ENCODE measurements at places on chromosomes 12 and 14.

DNA sequence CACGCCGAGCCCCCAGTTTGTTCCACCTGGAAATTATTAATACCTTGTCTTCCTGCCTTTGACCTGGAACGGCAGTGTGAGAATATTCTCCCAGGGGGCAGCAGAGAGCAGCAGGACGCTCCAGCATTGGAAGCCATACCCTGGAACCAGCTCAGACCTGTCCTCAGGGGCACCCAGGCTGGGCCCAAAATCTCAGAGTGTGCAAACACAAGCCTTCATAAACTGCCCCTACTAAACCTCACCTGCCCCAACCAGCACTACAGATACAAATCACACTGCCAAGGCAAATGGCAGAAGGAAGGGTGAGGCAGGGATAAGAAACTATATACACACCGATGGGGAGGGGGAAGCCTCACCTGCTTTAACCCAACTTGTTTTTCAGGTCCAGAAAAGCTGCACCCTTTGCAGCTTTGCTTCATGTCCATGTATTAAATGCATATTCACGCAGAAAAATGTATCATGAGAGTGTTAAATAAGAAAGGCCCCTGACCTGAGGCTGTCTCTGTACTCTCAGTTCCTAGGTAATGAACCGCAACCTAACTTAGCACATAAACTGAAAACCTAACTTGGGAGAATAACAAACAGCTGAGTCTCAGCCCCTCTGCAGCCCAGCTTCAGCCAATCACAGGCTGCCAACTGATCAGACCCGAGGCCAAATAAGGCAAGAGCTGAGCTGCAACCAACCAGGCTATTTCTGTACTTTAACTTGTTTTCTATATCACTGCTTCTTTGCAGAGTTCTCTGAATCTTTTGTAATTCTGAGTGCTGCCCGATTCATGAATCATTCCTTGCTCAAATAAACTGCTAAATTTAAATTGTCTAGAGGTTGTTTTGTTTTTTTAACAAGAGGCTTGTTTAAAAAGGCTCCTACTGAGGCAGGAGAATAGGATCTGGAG, 130.1 kb downstream of the SPTSSA start:
- DNase-seq = peak; percentile 57

DNA sequence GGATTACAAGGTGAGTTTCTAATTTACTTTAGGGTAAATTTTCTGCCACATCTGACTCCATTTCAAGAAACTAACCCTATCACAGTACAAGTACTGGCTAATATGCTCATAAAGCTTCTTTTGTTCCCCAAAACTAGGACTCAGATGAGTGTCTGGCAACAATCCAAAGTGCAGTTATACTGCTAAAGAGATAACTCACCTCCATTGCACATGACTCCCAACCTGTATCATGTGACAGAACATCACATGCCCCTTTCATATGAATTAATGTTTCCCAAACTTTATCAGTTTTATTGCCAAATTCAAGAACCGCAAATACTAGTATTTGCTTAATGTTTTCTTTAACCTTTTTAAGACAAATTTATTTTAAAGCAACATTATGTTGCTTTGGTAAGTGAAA, 3.9 kb upstream of the PPP1R12A start:
- DNase-seq = no peak

GRCh38 chr12:43893670-43894069, 57.8 kb downstream of the TMEM117 start:
- DNase-seq = no peak

GRCh38 chr12:93990832-93991803, 157.3 kb upstream of the PLXNC1 start:
- DNase-seq = peak; percentile 61

DNA sequence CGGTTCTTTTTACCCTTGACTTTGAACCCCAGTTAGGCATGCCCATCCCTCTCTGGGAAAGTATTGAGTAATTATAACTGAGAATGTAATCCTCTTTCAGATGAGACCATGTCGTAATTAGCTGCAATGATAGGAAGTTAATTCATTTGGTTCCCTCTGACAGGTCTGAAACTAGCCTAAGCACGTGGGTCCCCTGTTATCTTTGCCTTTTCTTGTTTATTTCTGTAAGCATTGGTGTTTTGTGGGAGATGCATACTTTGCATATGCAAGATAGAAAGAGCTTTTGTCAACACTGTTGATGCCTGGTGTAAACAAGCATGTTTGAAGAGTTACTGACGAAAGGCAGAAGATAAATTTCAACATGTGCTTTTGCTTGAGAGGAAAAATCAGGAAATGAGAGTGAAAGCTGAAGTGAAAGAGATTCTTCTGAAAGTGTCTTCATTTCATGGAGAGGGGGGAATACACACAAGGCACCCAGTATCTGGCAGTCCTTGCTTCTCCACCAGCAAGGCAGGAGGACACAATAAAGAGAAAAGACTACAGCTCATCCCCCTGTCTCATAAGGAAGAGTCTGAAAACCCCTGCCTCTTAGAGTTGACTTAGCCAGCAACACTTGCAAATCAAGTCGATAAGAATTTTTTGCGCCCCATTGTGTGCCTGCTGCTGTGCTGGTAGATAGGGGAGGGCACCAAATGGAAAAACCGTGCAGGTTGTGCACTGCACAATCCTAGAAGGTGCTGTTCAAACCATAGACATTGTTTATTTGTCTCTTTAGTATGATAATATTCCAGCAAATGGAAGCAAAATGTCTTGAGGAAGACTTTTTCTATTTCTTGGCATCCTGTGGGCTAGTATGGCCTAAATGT, 77.8 kb downstream of the SLC24A4 start:
- no peak for DNase-seq

DNA sequence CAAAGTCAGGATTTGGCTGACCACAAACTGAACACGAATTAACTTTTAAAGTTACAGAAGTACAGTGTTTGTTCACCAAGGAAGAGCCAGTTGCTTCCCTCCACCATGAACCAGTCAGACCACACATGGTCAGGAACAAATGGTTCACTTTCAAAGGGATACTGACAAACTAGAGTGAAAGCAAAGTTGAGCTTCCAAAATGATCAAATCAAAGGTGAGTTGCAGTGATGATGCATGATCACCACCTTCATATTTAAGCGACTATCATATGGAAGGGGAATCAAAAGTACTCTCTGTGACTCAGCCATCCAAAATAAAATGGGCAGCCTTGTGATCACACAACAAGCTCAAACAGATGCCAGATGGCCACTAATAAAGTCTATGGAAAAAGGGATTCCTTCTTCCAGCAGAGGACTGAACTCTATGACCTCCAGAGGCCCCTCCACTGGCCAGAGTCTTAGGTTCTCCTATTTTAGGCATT, 13.1 kb downstream of the NT5DC3 start:
- no peak for DNase-seq

- DNase-seq = no peak
These were observed 140.3 kb upstream of the FAR2 start for GRCh38 chr12:29008786-29009185.

GRCh38 chr12:53251477-53252348, 16.4 kb upstream of the ESPL1 start:
- peak; percentile 83 for DNase-seq

DNA sequence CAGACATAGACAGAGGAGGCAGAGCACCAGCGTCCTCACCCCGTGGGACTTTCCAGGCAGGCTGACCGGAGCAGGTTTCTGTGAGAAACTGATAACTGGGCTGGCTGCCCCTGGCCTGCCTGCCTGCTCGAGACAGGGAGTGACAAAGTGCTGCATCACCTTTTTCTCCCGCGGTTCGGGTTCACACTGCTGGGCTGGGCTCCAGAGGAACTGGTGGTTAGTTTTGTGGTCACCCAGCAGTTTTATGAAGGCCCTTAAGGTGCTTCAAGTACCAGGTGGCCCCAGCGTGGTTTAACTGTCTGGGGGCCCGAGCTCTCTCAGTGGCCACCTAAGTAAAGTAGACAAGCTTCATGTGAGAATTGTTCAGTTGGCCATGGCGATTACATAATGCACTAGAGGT, 1073.6 kb downstream of the BCL11B start:
- no peak for DNase-seq

DNA sequence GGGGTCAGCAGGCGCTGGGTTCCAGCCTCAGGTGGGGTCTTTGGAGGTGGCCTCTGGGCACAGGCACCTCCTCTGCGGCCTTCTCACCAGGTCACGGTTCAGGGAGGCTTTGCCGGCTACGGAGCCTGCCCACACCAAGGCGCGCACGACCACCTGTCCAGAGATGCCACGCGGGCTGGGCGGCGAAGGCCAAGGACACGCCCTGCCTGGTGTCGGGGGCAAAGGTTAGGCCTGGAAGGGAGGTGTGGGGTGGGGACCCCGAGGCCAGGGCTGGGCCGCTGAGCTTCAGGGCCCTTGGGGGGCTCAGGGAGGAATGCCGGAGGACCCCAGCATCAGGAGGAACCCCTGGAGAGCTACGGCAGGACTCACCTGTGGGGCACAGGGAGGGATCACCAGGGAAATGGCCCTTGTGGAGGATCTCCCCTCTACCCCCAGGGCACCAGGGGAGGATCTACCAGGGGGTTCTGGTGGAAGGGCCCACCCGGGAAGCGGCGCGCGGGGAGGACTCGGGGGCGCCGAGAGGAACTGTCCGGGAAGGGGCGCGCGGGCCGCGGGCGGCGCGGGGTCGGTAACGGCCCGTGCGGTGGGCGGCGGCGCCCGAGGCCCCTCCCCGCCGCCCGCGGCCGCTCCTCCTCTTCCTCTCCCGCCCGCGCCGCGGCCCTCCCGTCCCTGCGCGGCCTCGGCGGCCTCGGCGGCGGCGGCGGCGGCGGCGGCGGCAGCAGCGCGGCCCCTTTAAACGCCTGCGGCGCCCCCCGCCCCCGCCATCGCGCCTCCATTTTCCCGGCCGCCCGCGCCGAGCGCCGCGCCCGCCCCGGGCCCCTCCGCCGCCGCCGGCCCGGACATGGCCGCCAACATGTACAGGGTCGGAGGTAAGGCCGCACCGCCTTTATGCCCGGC, at the start of gene MTA1:
Gene MTA1, plus strand, starts transcription at position 633 of the 897 bp plus-strand sequence. Its CDS starts 209 bp downstream, at position 842.
- DNase-seq = peak; percentile 46

DNA sequence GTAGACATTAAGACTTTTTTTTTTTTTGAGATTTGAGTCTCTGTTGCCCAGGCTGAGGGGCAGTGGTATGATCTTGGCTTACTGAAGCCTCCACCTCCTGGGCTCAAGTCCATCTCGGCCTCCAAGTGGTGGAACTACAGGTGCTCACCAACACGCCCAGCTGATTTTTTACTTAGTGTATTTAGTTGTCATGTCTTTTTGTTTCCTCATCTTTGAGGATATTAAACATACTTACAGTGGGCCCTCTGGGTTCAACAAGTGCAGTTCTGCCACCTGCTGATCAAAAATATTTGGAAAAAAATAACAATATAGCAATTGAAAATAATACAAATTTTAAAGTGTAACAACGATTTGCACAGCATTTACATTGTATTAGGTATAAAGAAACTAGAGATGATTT, 4.4 kb upstream of the B4GALNT1 start:
- DNase-seq = no peak

GRCh38 chr12:67662910-67663538, 14.5 kb downstream of the DYRK2 start:
- DNase-seq = no peak

- DNase-seq = peak; percentile 30
These were observed 34.1 kb downstream of the TMCC3 start for GRCh38 chr12:94616203-94616729.

DNA sequence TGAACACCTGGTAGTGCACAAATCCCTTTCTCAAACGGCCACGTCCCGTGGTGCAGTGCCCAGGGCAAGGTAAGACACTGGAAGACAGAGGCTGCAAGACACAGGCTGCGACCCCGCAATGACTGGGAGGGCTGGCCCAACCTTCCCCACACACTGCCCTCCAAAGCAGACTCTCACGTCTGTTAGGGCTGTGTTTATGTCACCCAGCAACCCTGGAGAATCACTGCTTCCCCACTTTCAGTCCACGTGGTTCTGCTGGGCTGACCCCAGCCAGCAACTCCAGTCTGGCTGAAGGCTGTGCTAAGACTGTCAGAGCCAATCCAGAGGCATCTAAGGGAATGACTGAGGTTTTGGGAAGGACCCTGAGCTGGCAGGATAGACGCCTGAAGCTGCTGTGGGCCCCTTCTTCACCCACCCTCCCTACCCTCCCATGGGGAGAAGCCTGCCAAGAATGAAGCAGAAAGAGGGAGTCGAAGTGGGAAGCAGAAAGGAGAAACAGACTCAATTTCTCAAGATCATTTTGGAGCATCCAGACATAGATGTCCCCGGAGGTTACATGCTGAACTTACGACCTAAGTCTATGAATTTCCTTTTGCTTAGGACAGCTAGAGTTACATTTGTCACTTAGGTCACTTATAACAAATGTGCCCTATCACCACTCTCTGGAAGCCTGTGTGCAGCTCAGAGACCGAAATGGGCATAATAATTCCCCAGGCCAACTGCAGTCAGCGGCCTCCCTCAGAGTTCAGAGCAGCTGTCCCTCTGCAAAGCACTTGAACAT, 11.7 kb downstream of the KDM2B start:
- DNase-seq = peak; percentile 48

DNA sequence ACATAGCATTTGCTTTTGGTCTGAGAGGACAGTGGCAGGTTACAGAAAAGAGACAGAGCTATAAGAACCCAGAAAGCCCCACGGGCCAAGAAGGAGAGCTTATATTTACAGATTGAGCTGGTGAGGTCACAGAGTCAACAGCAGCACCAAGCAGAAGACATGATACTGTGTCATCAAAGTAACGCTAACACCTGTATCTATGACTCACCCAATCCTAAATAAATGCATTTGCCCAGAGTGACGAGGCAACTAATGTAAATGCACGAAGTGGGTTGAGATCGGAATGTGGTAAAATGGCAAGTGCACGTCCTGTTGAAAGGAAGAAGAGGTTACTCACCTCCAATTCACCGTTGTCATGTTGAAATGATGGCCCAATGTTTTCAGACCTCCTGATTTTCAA, 6.7 kb upstream of the CD163L1 start:
- DNase-seq = no peak
